Activated naive CD4-positive, alpha-beta T cell treated with Interleukin-2 at 50 U/mL for 16 hours (primary cell): ENCODE measurements at places on chromosomes 7 and 10.

GRCh38 chr7:133843341-133843740 is 283.8 kb upstream of the LRGUK start:
- no peak for DNase-seq

- DNase-seq, result no peak
Observed at GRCh38 chr7:131583430-131583829, 27.0 kb upstream of the PODXL start.

- DNase-seq, result no peak
Observed at GRCh38 chr7:138338361-138338760, 121.7 kb upstream of the TRIM24 start.

- no peak for DNase-seq
Observed at GRCh38 chr7:42753811-42754363, 158.0 kb downstream of the C7orf25 start.

DNA sequence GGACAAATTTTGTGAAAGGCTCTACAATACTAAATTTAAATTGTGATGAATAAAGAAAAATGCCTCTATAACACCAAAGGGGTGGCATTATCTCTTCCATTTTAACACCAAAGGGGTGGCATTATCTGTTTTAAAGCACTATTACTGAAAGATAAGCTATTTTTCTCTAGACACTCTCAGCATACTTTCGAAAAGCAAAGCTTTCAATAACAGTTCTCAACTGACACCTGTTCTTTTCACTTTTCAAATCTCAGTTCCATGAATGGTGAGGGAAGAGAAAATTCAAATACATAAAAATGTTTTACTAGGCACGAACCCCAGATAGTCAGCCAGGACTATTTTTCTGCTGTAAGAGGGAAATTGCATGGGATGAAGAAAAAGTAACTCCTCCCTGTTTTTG is 103.8 kb downstream of the CPEB3 start:
- no peak for DNase-seq

- no peak for DNase-seq
Observed at GRCh38 chr10:50360077-50360850, 108.9 kb upstream of the ASAH2 start.

GRCh38 chr7:37728747-37729146 is 45.2 kb downstream of the GPR141 start:
- DNase-seq, result no peak

GRCh38 chr7:137147338-137147720 is 196.2 kb downstream of the PTN start:
- no peak for DNase-seq

DNA sequence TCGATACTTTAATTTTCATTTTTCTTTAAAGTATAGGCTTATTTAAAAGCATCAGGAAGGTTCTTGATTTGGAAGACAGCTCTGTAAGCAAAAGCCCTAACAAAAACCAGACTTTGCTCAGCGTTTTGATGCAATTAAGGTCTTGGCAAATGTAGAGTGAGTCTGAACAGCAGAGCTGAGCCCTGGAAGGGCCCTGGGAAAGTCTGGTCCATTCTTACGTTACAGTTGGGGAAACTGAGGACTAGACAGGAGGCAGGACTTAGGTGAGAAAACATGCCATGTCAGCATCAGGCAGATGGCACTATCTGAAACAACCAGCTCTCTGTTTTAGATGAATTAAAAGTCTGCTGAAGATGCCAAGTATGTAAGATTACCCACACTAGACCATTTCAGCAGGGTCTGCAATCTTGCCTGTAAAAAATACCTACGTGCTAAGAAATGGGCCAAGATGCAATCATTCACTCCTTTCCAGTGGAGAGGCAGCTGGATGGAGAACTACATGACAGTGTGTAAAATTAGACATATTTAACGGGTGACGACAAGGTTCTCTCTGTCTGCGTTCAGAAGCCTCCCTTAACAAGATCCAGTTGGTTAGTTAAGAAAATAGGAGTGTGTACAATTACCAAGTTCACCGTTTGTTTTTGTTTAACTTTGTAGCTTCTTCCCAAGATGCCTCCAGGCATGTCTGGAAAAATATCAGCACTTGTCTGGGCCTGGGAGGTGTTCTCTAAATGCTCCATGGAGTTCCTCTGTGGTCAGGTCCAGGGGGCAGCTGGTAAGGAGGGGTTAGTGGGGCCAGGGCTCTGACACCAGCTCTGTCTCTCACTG is 502.3 kb upstream of the ZMIZ1 start:
- DNase-seq, result no peak

- DNase-seq, result peak; percentile 48
Observed at GRCh38 chr10:72058989-72059842, 29.1 kb downstream of the SPOCK2 start.

GRCh38 chr10:627032-627992 is 62.2 kb downstream of the DIP2C start:
- DNase-seq, result no peak

GRCh38 chr7:14800664-14801063 is 101.9 kb downstream of the DGKB start:
- DNase-seq, result no peak

- DNase-seq, result no peak
Observed at GRCh38 chr10:44934416-44935200, 23.5 kb downstream of the TMEM72 start.

DNA sequence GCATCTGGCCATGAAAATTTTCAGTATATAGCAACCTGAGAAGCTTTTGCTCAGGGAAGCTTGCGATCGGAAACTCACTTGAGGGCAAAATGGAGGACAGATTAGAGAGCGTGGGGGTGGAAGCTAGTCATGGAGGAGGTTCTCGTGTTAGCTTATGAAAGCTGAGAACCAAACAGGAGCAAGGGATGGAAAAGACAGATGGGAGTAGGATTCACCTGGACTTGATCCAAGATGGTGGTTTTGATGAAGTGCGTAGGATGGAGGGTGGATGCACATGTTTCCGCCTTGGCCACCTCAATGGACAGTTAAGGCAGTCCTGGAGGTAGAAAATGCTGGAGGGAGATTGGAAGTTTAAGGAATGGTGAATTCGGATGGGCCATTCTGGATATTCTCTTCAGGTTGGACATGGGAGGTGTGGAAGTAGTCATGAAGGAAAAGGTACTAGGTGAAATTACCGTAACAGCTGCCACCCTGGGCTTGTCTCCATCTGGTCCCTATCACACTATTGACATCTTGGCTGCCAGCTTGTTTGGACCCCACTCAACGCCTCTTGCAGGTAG is 6.3 kb upstream of the C10orf95 start:
- no peak for DNase-seq

DNA sequence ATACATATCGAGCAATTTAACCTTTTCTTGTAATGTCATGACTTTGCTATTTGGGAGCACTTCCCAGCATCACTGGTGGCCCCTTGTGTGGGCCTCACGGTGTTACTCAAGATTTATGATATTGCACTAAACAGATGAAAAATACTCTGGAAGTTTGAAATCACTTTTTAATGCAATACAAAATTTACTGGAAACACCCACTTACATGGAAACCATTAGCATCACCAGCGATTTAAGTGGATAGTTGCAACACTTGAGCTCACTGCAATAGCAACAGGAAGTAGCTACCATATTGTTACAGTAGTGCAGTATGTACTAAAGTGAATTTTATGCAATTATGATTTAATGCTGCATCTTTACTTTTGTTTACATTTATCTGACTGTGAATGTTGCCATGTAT is 184.4 kb downstream of the MDFIC start:
- no peak for DNase-seq

DNA sequence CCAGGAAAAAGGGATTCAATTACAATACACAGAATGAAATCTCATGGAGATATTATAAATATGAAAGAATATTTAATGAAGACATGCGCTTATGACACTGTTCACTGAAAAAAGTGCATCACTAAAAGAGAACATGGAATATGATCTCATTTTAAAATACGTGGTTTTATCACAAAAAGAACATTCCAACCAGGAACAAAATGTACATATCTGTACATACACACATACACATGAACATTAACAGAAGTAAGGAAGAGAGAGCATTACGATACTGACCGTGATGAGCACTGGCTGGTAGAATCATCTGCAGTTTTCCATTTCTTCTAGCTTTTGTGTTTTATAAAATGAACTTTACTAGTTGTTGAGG is 39.4 kb downstream of the IGF2BP3 start:
- no peak for DNase-seq

DNA sequence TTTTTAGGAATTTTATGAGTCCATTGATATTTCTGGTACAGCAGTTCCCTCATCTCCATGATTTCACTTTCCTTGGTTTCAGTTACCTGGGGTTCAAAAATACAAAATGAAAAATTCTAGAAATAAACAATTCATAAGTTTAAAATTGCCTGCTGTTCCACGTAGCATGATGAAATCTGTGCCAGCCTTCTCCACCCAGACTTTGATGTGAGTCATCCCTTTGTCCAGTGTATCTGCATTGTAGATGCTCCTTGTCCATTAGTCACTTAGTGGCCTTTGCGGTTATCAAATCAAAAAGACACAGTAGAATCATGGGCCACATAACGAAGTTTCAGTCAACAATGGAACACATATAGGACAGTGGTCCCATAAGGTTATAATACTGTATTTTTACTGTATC is 286.9 kb downstream of the PTEN start:
- no peak for DNase-seq

- DNase-seq, result no peak
Observed at GRCh38 chr7:102974366-102975236, 61.8 kb downstream of the LRRC17 start.

GRCh38 chr7:21169667-21170580 is 258.0 kb upstream of the SP4 start:
- DNase-seq, result no peak

DNA sequence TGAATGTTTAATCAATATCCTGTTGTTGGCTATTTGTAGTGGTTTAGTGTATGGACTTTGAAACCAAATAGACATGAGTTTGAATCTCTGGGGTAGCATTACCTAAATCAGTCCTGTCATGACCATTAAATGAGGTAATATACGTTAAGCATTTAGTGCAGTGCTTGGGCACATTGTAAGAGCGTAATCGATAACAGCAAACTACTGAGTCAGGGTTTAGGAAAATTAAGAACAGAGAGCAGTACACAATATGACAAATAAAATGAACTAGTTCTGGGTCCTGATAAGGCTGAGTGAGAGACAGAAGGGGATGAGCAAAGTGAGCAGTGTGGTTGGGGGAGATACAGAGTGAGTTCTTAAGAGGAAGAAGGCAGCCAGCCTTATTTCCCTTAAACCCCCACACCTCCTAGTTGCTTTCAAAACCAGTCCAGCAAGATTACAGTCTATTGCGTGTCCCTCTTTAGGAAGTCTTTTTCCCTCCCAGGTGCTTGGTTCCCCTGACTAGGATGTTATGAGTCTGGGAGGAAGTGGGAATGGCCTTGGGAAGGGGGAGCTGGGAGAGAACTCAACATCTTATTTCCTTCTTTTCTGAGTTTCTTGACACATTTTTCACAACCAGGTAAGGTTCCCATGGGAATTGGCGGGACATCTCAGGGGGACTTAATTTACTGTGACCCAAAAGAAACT is 171.0 kb downstream of the SND1 start:
- no peak for DNase-seq

DNA sequence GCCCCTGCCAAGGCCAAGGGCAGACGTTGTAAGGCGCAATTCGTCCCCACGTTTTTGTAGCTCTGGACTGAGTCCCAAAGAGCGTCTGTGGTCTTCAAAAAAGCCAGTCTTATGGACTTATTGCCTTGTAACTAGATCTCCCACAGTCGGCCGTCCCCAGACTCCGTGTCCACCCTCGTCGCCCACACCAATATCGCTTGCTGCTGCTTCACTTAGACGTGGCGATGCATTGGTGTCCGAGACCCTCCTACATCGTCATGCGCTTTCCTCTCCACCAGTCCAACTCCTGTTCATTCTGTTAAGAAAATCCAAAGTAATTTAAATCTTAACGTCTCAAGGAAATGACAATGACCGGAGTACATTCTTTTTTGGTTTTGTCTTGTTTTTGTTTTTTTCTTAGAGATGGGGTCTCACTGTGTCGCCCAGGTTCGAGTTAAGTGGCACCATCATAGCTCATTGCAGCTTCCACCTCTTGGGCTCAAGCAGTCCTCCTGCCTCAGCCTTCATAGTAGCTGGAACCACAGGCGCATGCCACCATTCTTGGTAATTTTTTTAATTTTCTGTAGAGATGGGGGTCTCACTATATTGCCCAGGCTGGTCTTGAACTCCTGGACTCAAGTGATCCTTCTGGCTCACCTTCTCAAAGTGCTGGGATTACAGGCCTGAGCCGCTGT is 851 bp downstream of the KIFBP start:
- no peak for DNase-seq

GRCh38 chr7:34320926-34321661 is 336.9 kb upstream of the NPSR1 start:
- peak; percentile 37 for DNase-seq

- no peak for DNase-seq
Observed at GRCh38 chr7:132246591-132246990, 329.7 kb downstream of the PLXNA4 start.

DNA sequence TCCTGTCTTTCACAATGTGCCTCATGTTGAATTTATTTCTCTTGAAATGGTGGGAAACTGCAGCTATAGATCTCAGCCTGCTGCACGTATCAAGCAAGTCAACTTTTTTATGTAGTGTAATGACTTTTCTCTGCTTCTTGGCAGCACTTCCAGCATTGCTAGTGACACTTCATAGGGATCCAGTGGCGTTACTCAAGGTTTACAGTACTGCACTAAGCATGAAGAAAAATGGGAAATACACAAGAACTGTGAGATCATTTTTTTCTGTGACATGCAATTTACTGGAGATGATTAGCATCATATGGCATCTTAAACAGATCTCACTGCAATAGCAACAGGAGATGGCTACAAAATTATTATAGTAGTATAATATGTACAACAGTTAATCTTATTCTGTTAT is 90.9 kb downstream of the POLR1F start:
- DNase-seq, result no peak
